ENCODE measurements at places on chromosomes 4 and X.

DNA sequence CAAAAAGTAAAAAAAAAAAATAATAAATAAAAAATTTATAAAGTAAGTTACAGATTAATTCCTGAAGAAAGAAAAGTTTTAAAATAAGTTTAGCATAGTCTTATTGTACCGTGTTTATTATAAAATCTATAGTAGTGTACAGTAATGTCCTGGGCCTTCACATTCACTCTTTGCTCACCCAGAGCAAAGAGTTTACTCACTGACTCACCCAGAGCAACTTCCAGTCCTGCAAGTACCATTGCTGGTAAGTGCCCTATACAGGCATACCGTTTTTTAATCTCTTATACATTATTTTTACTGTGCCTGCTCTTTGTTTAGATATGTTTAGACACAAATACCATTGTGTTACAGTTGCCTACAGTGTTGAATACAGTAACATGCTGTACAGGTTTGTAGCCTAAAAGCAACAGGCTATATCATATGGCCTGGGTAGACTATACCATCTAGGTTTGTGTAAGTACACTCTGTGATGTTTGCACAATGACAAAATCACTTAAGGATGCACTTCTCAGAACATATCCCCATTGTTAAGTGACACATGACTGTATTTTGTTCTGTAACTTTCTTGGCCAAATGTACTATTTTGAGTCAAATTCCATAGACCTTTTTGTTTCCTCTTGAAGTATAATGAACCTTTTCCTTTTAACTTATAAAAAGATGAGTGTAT lies 199.0 kb upstream of the NUDT6 start:
- DNase-seq, result no peak

GRCh38 chr4:156388826-156389225 lies 435.2 kb upstream of the CTSO start:
- DNase-seq, result no peak

DNA sequence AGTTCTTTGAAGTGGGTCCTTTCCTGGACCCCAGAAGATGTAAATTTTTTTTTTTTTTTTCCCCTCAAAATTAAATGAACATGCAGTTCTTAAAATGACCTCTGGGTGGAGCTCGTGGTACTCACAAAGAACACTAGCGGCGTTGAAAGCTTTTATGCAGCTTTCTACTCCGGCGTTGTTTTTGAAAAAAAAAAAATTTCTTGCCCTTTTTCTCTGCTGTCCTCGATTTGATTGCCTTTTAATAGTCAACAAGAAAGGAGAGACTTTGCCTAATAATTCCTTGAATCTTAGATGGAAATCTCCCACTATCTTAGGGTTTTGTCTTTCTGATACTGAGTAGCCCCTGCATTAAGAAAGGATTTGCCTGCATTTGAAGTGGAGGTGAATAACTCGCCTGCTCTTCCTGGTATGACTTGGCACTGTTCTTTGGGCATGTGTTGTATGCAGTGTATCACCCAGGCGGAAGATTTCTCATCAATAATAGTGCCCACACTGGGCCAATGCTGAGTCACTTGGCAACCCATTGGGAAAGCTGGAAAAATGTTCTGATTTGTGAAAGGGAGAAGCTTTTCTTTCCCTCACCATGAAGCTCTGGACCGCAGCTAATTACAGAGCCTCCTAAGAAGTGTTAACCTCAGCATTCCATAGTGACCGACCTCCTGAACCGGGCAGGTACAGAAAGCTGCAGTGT lies 104.0 kb downstream of the PHEX start:
- peak; percentile 83 for DNase-seq

- no peak for DNase-seq
Observed at GRCh38 chr4:16461362-16461761, 235.1 kb upstream of the TAPT1 start.

DNA sequence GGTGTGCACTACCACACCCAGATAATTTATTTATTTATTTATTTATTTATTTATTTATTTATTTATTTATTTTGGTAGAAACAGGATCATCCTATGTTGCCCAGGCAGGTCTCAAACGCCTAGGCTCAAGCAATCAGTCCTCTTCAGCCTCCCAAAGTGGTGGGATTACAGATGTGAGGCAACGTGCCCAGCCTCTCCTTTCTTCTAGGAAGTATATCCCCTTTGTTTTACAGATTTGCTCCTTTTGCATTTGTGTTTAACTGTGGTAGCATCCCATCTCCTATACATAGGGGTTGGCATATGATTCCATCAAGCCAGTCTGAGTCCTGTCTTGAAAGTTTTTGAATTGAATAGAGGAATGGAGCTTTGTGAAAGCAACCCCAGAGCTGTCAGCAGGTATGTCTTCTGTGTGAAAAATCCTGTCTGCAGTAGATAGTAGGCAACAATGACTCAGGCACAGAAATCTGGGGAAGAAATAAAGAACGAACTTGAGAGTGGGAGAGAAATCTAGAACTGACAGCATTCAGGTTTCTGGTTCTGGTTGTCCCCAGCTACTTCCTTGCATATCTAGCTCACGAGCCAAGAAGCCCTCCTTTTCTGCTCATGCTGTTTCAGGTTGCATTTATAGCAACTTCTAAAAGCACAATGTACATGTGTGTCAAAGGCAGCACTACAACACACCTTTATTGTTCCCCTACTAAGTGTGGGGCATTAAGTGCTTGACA lies 113.7 kb upstream of the LSM6 start:
- no peak for DNase-seq

GRCh38 chr4:30671926-30672448 lies 48.2 kb upstream of the PCDH7 start:
- no peak for DNase-seq

Data from brain (organoid and tissue), 16 donors.